ENCODE measurements at places on chromosomes 2 and 18. TPM values are rescaled to one million over a fixed set of nuclear protein-coding genes. Genes with fewer than 3 reads are reported as not detected.

MEIS1 gene
- total RNA-seq, result 18.5 TPM

RBMS1 gene
- total RNA-seq, result 133 TPM

DCDC2C gene
- total RNA-seq, result not detected

TMEM247 gene
- not detected for total RNA-seq

C1D gene
- 13.7 TPM for total RNA-seq

CAPN14 gene
- total RNA-seq, result 0.10 TPM

MYO3B gene
- total RNA-seq, result not detected

TLX2 gene
- not detected for total RNA-seq

DPP10 gene
- not detected for total RNA-seq

CCL20 gene
- total RNA-seq, result 0.45 TPM

BOK gene
- total RNA-seq, result 28.5 TPM

SPHKAP gene
- not detected for total RNA-seq

KCNK3 gene
- total RNA-seq, result 2.9 TPM

MRPS9 gene
- total RNA-seq, result 16.8 TPM

ANKRD53 gene
- 1.8 TPM for total RNA-seq

OXER1 gene
- total RNA-seq, result 1.8 TPM

ACKR3 gene
- 56.6 TPM for total RNA-seq

AQP12A gene
- total RNA-seq, result not detected

CNGA3 gene
- total RNA-seq, result not detected

BOLA3 gene
- 27.8 TPM for total RNA-seq

CNTNAP5 gene
- not detected for total RNA-seq

FAM110C gene
- 0.22 TPM for total RNA-seq

Data from chondrocyte (in vitro differentiated cells).